ENCODE measurements at places on chromosomes 12 and 14.

GRCh38 chr12:42166501-42166900, 21.8 kb upstream of the GXYLT1 start:
- no peak for DNase-seq

DNA sequence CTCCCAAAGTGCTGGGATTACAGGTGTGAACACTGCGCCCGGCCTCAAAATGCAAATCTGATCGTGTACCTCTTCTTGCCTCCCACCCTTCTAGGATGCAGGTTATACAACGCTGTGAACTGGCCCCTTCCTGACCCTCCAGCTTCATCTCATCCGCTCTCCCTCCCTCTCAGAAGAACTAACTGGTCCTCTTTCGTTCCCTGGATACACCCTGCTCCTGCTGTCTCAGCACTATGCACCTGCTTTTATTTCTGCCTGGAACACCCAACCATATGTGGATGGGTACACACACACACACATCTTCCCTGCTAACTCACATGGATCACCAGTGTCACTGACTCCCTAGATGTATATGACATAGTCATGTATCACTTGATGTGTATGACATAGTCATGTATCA, 56.1 kb upstream of the VASH1 start:
- no peak for DNase-seq

GRCh38 chr12:20525064-20525610, 156.8 kb downstream of the PDE3A start:
- DNase-seq = peak; percentile 9

GRCh38 chr14:64388533-64389285, 556 bp downstream of the MTHFD1 start:
- peak; percentile 54 for DNase-seq

- DNase-seq = no peak
Measured at GRCh38 chr12:42539696-42540095, 49.9 kb downstream of the PRICKLE1 start.

DNA sequence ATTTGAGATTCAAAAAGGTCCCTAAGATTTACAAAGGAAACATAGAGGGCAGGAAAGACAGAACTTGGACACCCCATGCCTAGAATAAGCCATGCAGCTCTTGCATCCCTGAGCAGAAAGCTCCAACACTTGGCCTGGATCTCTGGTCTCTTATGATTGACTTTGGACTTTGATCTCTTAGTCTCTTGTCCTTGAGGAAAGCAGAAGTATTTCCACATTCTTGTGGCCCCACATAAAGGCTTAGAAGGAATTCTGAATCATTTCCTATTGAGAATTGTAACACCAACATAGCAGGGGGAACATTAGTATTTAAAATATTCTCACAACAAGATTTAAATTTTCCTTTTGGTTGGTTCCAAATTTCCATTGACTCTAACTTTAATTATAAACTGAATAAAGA, 283.7 kb upstream of the PRKD1 start:
- no peak for DNase-seq

GRCh38 chr12:25200703-25201102, 5.7 kb downstream of the ETFRF1 start:
- DNase-seq = peak; percentile 24

DNA sequence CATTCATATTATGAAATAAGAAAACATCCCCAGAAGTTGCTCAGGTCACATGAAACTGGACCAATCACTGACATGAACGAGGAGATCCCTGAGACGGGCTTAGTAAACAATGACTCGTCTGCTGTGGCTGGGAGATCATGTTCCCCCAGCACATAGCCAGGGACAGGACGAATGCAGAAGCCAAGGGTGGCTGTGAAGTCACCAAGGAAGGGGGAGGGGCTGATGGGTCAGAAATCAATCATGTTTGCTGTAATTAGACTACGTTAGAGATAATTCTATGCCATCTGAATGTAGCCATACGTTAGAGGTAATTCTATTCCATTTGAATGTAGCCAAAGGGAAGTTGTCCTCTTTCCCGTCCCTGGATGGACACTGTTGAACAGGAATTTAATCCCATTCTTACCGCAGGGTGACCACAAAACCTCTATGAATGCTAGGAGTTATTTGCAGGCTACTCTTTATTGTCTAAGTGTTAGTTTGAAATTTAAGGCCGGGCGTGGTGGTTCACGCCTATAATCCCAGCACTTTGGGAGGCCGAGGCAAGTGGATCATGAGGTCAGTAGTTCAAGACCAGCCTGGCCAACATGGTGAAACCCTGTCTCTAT, 332.9 kb downstream of the TMEM132D start:
- no peak for DNase-seq

- no peak for DNase-seq
Measured at GRCh38 chr14:51681411-51681810, 29.7 kb downstream of the FRMD6 start.

DNA sequence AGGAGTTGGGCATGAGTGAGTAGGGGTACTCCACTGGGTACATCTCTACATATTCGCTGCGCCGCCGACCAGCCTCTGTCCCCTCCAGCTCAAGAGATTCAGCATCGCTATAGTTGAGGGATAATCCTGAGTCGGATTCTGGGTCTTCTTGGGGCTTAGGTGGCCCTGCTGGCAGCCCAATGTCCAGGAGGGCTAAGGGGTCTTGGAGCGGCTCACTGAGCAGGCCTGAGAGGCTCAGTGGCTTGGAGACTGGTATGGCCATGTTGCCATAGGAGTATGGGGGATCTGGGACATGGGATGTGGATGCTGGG, 7.9 kb downstream of the NFE2 start:
- no peak for DNase-seq

DNA sequence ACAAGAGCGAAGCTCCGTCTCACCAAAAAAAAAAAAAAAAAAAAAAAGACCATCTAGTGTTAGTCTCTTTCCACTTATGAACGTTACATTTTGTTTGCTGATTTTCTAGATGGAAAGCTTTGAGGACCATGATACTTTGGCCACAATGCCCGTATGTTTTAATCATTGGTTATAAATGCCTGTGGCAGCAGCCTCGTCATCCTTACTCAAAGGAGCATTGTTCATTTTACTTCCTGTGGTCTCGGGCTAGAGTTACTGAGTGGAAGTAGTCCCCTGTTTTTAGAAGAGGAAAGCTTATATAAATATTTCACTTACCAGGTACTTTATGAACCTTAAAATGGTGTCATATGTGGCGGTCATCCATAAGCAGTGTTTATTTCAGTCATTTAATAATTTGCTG, 359.9 kb downstream of the AEBP2 start:
- DNase-seq = no peak

DNA sequence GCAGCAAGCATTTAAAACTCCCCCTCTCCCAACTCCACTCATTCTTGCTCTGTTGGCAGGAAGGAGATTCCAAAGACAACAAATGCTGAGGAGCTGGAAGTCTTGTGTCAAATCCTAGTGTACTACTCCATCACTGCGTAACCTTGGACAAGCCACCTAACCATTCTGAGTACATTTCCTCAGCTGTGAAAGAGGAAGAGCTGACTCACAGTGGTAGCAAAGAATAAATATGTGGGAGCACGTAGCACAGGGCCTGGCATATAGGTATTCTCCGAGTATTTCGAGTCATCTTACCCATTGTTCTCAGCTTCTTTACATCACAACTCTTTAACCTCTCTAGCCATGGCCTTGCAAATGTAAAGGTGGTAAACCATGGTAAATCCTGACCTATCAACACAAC, 28.7 kb downstream of the EGLN3 start:
- DNase-seq = no peak

DNA sequence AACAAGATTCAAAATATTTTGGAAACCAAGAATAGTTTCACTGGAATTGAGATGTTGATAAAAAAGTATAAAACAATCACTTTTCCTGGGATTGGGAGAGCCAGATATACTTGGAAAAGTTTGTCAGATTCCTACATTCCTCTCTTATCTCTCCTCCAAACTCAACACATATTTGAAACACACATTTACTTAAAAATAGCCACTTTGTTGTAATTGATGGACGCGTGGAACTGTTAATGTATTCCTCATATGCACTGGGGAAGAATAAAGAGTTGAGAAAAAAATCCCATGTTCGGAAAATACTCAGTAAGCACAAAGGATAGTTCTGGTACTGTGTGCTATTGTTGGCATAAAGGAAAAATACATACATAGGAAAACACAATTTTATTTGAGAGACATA, 195.6 kb upstream of the FLRT2 start:
- no peak for DNase-seq

DNA sequence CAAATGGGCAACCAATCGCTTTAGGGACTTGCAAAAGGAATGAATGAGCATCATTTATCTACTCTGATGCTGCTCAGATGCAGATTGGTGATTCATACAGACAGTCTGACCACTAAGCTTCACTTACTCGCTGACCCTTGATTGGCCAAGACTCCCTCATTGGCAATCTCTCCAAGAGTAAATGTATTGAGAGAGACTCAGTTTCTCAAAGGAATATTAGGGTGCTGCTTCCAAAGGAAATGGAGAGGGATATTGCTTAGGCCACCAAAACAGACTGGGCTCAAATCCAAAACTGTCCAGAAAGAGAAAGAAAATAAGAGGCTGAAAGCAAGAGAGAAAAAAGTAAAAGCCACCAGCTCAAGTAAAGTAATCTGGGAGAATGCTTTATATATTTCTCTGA, 785.2 kb downstream of the GALC start:
- peak; percentile 5 for DNase-seq

- no peak for DNase-seq
Measured at GRCh38 chr14:31837031-31837430, 240.1 kb upstream of the ARHGAP5 start.
